GM23248 (cell line): ENCODE measurements at places on chromosomes 7 and 10. TPM values are rescaled to one million over a fixed set of nuclear protein-coding genes. Genes with fewer than 3 reads are reported as not detected.

DNA sequence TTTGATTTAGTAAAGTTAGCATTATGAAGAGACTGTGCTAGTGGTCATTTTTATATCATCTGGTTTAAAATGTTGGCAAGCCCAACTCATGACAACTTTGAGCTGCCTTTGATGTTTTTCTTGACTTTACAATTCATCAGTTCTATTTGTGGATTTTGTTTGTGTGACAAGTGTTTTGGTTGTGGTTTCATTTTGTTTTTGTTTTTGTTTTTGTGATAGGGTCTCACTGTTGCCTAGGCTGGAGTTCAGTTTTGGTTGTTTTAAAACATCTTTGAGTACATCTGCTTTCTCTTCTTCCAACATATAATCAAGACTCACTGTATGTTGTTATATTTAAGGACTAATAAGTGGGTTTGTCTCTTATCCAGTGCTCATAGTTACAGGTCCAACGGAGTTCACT, 17.6 kb upstream of the SFR1 start:
- no peak for DNase-seq

- peak; percentile 34 for DNase-seq
These were observed 18.2 kb downstream of the PAXIP1 start for GRCh38 chr7:154984601-154985188.

The ICA1 gene
- not detected in 2 replicates for total RNA-seq

GRCh38 chr10:121070275-121071070, 219.3 kb downstream of the WDR11 start:
- no peak for DNase-seq

DNA sequence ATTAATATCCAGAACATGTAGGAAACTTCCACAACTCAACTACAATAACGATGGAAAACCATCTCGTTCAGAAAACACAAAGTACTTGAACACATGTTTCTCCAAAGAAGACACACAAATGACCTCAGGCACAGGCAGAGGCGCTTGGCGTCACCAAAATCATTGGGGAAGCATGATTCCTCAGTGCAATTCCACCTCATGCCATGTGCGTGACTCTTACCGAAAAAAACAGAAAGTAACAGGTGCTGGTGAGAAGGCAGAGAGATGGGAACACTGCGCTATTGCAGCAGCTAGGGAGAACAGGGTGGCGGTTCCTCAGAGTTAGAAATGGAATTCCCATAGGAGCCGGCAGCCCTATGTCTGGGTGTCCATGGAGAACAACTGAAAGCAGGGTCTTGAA, 390.0 kb downstream of the DNAJB6 start:
- DNase-seq: no peak

The TCAF2 gene
- 3.4 and 5.9 TPM in 2 replicates for total RNA-seq

The UPF2 gene
- total RNA-seq: 10.2 and 14.1 TPM in 2 replicates

DNA sequence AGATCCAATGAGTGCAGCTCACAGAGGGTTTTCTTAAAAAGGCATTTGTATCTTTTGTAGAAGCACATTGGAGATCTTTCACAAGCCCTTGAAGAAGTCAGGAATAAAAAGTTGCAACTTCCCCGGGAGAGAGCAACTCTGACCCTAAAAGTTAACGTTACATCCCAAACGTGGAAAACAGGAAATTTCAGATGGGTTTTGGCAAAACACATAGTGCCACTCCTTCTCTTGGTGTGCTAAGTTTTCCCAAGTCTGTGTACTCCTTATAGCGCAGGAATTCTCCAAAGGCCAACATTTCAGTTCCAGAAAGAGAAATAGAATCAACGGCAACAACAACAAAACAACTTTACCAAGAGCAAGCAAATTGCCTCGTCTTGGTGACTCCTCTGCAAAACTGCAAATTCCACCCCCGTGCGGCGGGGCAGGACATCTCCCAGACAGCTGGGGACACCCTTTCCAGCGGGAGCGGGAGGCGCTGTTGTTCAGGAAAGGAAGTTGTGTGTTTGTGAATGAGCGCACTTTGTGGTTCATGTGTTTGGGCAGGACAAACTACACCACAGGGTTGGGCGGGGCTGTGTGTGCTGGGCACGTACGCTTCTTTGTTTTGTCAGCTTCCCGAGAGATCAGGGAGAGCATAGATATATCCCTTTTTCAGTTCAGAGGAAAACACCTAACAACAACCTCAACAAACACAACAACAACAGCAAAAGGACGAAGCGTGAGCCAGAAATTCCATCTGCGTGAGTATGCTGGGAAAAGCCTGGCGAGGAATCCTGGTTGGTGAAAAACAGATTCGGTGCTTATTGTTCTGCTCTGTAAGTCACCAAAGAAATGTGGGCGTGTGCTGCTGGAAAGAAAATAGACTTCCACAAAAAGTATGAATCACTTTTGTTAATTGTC, 294.7 kb upstream of the PITRM1 start:
- peak; percentile 98 for DNase-seq

DNA sequence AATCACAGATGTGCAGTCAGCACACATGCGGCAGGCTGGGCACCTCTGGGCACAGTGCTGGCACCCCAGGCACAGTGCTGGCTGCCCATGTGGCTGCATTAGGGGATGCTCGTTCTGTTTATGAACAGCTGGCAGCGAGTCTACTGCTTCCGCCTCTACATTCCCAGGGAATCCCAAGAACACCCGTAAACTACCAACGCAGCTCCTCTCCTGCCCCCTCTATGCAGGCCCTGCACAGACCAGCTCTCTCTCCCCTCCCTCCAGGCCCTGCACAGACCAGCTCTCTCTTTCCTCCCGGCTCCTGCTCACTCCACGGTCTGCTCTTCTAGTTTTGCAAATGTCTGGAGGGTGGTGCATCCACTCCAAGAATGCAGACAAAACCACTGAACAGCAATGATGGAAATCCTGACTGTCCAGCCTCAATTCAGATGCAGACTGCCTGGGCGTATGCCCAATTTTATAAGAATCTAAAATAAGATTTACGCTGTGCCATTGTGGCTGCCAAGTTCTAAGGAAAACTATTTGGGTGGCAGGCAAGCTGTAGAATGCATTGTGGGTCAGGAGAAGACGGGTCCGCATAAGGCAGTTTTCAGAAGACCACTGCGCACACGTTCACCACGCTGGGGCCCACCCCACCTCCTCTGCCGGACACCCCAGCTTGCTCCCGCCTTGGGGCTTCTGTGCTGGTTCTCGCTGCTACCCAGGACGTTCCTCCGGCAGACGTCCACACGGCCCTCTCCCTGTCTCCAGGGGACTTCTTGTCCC, 234.6 kb downstream of the ZMYND11 start:
- DNase-seq: peak; percentile 88

DNA sequence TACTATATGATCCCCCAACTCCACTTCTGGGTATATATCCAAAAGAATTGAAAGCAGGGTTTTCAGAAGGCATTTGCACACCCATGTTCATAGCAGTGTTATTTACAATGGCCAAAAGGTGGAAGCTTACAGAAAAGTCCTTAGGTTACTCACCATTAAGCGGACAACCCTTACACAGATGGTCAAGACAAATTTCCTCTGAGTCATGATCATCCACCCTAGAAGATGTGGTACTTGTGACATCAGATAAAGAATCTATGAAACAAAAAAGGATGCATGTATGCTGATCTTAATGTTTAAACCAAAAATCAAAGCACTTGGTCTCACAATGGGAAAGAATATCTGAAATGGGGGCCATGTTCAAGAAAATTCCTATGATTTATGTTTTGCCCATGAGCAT, 31.1 kb downstream of the ZC3HAV1 start:
- peak; percentile 62 for DNase-seq

The HOXA11 gene
- total RNA-seq: 8.3 and 10.5 TPM in 2 replicates

GRCh38 chr7:158102897-158103296, 484.7 kb downstream of the PTPRN2 start:
- DNase-seq: no peak

DNA sequence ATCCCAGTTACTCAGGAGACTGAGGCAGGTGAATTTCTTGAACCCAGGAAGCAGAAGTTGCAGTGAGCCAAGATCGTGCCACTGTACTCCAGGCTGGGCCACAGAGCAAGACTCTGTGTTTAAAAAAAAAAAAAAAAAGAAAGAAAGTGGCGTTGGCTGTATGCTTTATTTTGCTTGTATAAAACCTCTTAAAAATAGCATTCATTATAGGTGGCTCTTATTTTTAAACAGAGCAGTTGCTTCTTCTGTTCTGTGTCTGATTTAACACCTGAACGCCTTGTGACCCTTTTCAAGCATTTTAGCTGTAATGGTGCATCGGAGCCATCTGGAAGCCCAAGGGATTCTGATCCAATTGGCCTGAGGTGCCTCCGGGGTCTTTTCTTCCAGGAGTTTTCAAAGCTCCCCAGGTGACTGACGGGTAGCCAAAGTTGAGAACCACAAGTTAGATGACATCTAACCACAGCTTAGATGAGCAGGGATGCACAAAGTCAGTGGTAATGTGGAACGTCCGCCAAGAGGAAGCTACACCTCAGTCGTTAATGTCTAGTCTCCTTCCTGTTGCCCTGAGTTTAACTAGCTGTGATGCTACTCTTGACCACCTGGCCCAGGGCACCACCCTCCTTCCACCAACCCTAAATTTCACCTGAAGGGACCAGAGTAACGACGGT, 274.6 kb upstream of the KLF6 start:
- no peak for DNase-seq

- peak; percentile 95 for DNase-seq
These were observed 18.7 kb upstream of the ARHGAP12 start for GRCh38 chr10:31947144-31947926.

The TBC1D12 gene
- 11.4 and 12.9 TPM in 2 replicates for total RNA-seq

The RAPGEF5 gene
- 0.86 and 1.0 TPM in 2 replicates for total RNA-seq

- peak; percentile 46 for DNase-seq
These were observed 54.1 kb upstream of the FAM180A start for GRCh38 chr7:135802697-135803096.

The AKR1C1 gene
- 23.8 and 39.4 TPM in 2 replicates for total RNA-seq

GRCh38 chr7:95693551-95694333, 78.6 kb upstream of the DYNC1I1 start:
- peak; percentile 17 for DNase-seq

The NFE2L3 gene
- total RNA-seq: 0.76 and 1.4 TPM in 2 replicates

DNA sequence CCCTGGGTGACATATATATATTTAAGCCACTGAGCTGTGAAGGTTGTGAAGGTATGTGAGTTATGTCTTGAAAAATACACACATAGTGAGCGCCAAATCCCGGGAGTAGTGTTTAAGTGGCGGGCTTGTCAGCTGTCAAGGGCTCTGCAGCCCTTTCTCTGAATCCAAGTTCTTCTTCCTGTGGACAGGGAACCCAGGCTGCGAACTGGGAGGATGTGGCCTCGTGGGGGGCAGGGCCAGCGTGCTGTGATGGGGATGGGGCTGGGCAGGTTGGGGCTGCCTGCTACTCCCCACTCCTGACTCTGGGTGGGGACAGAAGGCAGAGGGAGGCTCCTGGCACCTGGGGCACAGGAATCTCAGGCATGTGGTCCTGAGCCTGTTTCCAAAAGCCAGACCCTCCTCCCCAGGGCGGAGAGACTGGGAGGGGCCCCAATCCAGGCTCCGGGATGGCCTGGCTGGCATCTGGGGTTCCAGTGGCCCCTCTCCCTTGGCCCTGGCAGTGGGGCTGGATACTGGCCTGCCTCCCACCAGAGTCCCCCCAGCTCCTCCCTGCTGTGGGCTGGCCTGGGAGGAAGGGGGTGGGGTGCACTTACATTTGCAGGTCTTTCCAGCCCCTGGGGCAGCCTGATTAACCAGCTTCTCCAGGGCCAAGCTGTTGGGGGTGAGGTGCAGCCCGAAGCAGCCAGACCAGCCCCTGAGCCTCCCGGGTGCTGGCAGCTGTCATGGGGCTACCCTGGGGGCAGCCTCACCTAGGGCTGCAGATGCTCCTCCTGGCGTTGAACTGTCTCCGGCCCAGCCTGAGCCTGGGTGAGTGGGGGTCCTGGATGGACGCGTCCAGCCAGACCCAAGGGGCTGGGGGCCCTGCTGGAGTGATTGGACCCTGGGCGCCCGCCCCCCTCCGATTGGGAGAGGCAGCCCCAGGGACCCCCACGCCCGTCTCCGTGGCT, at the start of gene UPK3B:
TSS of gene UPK3B (plus strand) at position 622 of the 947 bp plus-strand sequence. CDS start at position 723, 101 bp downstream.
- DNase-seq: peak; percentile 6

GRCh38 chr10:17479015-17479615, 24.7 kb upstream of the ST8SIA6 start:
- peak; percentile 58 for DNase-seq

The ZNF488 gene
- total RNA-seq: not detected in 2 replicates

GRCh38 chr10:58780476-58780875, 267.8 kb downstream of the BICC1 start:
- DNase-seq: peak; percentile 13

DNA sequence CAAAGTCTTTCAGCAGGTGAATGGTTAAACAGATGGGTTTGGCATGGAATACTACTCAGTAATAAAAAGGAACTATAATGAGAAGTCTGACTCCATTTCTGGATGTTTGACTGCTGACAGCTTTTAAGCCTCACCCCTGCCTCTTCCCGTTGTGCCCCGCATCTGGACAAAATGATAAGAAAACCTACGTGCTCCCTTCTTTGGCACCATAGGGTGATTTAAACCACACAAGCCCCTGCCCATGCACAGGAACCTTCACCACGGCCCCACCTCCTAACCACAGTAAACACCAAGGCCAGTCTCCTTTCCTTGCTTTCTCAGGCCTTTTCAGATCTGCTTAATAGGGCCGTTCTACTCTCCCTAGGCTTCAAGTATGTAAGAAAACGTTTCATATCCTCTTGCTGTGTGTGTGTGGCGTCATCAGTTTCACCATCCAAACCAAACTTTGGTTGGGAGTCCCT, 47.1 kb upstream of the UBN2 start:
- DNase-seq: no peak

DNA sequence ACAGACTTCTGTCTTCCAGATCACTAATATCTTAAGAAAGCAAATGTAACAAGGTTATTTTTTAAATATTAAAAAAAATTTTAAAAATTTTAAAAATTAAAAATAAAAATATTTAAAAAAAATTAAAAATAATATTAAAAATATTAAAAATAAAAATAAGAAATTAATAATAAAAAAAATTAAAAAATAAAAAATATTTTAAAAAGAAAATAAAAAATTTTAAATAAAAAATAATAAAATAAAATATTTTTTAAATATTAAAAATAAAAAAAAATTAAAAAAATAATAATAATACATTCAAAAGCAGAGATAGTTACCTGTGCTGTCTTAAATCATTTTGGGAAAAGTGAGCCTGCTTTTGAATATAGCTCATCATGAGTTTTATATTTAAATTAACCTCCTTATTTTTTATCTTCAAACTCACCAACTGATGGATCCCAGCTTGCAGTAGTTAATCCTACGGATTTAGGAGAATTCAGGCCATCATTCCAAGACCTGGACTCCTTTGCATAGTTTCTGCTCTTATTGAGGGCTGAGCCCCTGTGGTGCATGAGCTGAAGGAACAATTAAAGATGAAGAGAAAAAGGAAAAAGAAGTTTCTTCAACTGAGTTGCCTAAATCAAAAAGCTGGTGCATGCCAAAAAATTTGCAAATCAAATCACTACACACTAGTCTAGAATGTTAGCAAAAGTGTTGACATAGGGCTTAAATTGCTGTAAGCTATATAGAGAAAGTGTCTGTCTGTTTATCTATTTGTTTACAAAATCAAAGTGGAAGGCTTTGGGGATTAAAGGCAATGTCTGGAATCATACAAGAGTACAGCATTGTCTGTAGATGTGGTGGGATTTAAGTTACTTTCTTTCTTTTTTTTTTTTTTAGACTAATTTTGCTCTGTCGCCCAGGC, 50.5 kb upstream of the ZNF438 start:
- DNase-seq: no peak

GRCh38 chr10:30178356-30178964, 119.1 kb upstream of the JCAD start:
- DNase-seq: peak; percentile 79

GRCh38 chr10:87987206-87987605, 123.8 kb downstream of the PTEN start:
- DNase-seq: no peak

GRCh38 chr7:92639966-92640365, 49.8 kb upstream of the FAM133B start:
- DNase-seq: no peak
